ENCODE measurements at places on chromosomes 16 and 17.
A peak's percentile ranks its signal among the peaks of the same experiment; 100 is the strongest.

- peak; percentile 83 for DNase-seq
Measured at GRCh38 chr17:50094243-50094752, 853 bp upstream of the PDK2 start.

- peak; percentile 78 for DNase-seq
Measured at GRCh38 chr16:9033125-9033830, 58.2 kb upstream of the HAPSTR1 start.

- DNase-seq: no peak
Measured at GRCh38 chr16:50523710-50524109, 24.5 kb upstream of the NKD1 start.

- DNase-seq: no peak
Measured at GRCh38 chr17:61366715-61367413, 32.8 kb upstream of the TBX2 start.

- no peak for DNase-seq
Measured at GRCh38 chr16:2981177-2981898, 1.1 kb upstream of the PKMYT1 start.

- no peak for DNase-seq
Measured at GRCh38 chr16:57607676-57608461, 20.6 kb upstream of the ADGRG1 start.

DNA sequence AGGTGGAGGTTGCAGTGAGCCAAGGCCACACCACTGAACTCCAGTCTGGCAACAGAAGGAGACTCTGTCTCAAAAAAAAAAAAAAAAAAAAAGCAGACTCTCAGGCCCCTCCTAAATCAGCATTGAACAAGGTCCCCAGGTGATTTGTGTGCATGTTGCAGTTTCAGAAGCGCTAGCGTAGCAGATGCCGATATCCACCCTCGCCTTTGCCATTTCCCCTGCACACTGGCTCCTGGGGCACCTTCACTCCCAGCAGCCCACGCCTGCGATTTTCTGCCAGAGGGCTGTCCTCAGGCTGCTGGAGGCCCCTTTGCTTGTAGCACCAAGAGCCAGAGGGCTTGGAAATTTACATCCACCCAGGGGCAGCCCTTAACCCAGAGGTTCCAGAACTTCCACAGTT lies 95.6 kb downstream of the WSCD1 start:
- DNase-seq: no peak

DNA sequence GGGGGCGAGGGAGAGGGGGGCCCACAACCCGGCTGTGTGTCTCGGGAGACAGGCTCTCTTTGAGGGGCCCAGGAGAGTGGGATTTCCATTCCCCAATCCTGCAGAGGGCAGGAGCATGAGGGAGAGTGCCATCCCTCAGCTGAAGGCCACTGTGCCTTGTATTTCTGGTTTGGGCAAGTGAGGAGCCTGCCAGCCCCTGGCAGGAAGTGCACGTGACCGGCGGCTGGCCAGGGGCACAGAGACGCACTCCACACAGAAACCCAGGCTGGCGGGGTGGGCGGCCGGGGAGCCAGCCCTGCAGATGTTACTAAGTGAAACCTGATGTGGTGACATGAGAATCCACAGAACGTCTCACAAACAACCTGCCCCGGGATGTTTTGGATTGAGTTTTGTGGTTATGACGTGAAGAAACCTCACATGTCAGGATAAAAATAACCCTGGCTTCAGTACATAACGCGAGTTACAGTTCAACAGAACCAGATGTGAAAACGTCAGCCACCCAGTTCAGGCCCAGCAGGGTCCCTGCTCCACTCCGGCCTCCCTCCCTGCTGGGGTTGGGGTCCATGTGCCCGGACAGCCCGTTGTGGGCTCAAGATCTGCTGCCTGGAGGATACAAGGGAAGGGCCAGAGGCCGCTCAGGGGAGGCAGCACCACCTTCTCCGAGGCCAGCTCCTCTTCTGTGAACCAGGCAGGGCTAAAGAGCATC lies 51.7 kb upstream of the MTSS2 start:
- DNase-seq: peak; percentile 99

- peak; percentile 85 for DNase-seq
Measured at GRCh38 chr16:84952335-84953189, 58.8 kb downstream of the ZDHHC7 start.

GRCh38 chr16:83856792-83857191 lies 42.1 kb upstream of the MLYCD start:
- no peak for DNase-seq

DNA sequence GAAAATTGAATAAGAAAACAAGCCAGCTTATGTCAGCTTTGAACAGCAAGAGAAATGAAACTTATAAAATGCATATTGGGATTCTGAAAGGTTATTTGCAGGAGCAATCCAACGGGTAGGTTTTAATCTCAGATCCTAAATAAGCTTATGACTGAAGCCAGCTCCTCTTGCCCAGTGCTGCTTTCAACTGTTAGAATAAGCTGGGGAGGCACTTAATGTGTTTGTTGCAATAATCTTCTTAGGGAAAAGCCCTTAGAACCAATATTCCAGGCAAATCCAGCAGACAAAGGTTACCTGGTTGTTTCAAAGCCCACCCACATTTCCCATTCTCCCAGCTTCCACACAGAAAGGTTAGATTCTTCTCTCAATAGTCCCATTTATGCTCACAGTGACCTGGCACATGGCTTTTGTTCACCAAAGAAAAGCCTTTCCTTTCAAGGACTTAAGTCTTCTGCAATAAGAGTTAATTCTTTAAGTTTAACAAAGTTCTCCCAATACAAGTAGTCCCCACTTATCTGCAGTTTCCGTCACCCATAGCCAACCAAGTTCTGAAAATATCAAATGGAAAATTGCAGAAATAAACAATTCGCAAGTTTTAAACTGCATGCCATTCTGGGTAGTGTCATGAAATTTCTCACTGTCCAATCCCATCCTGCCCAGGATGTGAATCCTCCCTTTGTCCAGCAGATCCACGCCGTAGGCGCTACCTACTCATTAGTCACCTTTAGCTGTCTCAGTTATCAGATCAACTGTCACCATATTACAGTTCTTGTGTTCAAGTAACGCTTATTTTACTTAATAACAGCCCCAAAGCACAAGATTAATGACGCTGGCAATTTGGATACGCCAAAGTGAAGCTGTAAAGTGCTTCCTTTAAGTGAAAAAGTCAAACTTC lies 5.9 kb downstream of the TEX2 start:
- no peak for DNase-seq

GRCh38 chr16:50183316-50183715 lies 30.2 kb downstream of the TENT4B start:
- DNase-seq: peak; percentile 56

DNA sequence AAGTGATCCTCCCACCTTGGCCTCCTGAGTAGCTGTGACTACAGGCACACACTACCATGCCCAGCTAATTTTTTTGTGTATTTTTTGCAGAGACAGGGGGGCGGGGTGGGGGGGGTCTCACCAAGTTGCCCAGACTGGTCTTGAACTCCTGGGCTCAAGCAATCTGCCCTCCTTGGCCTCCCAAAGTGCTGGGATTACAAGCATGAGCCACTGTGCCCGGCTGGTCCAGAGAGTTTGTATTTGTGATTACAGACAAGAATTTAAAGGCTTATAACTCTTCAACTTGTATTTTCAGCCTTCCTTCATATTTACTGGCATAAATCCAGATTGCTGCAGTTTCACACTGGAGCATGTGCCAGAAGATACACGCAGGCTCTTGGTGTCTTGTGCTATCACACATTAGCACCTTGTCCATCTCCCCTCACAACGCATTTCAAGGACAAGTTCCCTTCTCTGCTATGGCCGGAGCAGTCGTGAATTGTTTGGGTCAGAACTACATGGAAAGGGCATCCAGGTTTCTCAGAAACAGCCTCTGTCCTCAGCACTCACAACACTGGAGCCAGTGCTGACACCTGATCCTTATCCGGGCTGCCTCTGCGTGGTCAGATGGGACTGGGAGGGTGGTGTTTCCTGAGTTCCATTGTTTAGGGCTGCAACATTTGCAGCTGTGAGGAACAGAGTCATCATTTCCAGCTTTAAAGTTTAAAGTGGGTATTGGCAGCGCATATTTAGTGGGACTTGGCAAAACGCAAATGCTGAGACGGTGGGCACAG lies 28.1 kb downstream of the WSCD1 start:
- no peak for DNase-seq

GRCh38 chr16:72394526-72394925 lies 222.6 kb upstream of the PMFBP1 start:
- no peak for DNase-seq

GRCh38 chr17:6495450-6496115 lies 51.3 kb downstream of the PIMREG start:
- no peak for DNase-seq

DNA sequence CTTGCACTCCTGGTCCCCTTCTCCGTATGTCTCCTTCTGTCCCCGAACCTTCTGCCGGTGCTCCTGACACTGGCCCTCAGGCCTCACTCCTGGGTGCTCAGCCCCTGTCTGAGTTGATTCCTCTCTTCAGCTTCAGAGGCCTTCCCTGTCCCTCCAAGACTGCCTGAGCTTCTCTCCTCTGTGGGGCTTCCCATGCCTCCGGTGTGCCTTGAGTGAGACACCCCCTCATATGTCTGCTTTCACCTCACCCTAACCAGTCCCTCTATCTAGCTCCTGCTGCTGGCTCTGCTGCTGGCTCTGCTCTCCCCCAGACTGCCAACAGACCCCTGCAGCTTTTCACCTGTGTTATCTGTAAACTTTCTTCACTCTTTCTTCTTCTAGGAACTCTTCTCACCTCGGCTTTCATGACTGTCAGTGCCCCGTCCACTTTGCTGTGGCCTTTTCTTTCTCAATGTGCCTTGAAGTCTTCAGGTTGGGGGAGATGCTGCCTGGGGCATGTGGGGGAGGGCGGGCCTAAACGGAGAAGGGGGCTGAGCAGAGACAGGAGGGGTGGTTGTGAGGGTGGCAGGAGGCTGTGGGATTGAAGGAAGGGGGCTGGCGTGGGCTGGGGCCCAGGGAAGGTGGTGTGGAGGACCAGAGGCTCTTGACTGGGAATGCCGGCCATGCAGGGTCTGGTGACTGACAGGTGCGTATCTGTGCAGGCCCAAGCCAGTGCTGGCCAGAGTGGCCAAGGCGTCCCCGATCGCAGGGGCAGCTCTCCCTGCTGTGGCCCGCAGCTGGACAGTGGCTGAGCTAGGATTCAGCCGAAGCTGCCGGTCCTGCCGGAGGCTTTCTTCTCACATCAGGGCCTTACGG lies 81.3 kb downstream of the METRNL start:
- no peak for DNase-seq

GRCh38 chr16:79874391-79874790 lies 273.9 kb upstream of the MAF start:
- DNase-seq: no peak

DNA sequence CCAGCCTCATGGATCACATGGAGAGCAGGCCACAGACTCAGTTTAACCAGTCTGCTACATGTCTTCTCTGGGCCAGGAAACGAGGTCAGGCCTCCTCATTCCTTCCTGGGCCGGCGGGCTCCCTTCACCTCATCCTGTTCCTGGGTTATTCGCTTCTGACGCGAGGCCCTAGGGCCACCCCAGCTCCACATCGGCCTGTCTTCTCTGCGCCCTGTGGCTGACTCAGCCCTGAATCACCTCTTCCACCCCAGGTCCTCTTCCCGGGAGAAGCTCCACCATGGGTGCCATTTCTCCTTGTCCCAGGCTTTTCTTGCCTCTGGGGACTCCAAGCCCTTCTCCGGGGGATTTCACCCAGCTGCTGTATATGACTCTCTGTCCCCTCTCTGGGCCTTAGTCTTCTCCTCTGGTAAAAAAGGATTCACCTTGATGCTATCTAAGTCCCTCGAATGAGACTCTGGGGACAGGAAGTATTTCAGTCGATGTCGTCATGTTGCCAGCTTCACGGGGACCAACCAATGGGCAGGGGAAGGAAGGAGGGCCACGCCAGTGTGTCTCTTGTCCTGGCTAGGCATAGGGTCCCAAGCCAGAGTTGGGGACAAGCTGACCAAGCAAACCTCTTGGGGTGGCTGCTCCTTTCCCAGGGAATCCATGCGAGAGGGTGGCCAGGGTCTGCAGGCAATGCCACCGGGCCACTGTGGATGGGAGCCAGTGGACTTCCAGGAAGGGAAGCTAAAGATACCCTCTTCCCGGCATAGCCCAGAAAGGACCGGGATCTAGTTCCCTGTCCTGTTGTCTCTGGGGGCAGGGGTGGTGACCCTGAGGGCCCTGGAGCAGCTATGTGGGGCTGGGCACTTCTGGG lies 58.7 kb downstream of the SOCS3 start:
- DNase-seq: peak; percentile 45

DNA sequence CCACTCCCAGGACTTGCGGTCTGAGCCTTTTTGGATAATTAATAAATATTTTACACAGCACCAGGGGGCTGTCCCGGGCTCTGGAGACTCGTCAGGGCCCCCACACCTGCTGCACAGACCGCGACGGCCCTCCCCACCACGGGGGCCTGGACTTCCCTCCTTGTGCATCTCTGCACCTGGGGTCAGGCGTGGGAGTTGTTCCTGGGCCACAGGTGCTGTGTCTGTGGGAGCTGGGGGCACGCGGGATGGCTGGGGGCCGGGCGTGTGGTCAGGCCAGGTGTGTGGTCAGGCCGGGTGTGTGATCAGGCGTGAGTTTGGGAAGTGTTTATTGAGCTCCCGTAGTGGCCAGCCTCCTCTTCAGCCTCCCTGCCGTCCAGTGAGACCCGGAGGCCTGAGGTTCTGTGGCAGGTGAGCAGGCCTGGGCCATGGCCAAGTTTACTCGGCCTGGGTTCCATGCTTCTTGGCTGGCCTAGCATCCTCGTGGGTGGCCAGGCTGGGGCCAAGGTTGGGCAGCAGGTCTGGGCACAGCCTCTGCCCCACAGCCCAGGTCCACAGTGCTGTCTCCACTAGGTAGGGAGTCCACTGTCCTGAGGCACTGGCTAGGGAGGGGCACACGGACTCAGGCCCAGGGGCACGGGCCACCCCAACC lies 1.9 kb upstream of the STUB1 start:
- no peak for DNase-seq

- DNase-seq: no peak
Measured at GRCh38 chr17:76921340-76922036, 53.3 kb downstream of the MGAT5B start.

GRCh38 chr16:3461151-3461550 lies 17.7 kb downstream of the NAA60 start:
- DNase-seq: no peak

- no peak for DNase-seq
Measured at GRCh38 chr17:43552229-43552837, 6.2 kb upstream of the ETV4 start.

- DNase-seq: peak; percentile 85
Measured at GRCh38 chr16:51151961-51152663, 1.0 kb upstream of the SALL1 start.

DNA sequence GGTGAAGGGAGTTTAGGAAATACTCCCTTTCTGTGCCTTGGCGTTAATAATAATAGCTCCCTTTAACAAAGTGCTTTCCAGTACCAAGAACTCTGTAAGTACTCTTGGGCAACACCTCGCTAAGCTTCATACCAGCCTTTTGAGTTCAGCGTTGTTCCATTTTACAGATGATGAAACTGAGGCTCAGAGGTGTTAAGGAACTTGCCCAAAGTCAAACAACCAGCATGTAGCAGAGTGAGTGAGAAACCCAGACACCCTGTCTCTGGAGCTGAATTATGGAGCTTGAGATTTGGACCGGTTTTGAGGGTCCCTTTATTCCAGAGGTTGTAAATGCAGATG lies 607 bp downstream of the KATNIP start:
- no peak for DNase-seq

GRCh38 chr17:50297407-50297865 lies 23.2 kb downstream of the TMEM92 start:
- DNase-seq: peak; percentile 66

GRCh38 chr16:86261379-86261778 lies 248.9 kb upstream of the FOXF1 start:
- DNase-seq: peak; percentile 36

GRCh38 chr16:58375386-58375785 lies 16.9 kb upstream of the GINS3 start:
- DNase-seq: no peak

GRCh38 chr17:45284176-45285140 lies 22.6 kb upstream of the SPATA32 start:
- no peak for DNase-seq
